ENCODE measurements at places on chromosomes 12 and 14. TPM values are rescaled to one million over a fixed set of nuclear protein-coding genes. Genes with fewer than 3 reads are reported as not detected.

VSIG10 gene
- 32.1 TPM for total RNA-seq

KRT8 gene
- total RNA-seq = 12.5 TPM

PAX9 gene
- total RNA-seq = 0.19 TPM

RFLNA gene
- 2.6 TPM for total RNA-seq

CHGA gene
- total RNA-seq = not detected

C12orf75 gene
- total RNA-seq = 22.5 TPM

KCNC2 gene
- total RNA-seq = not detected

ADAMTS20 gene
- total RNA-seq = not detected

IRAK3 gene
- total RNA-seq = 9.8 TPM

RPS6KL1 gene
- 14.7 TPM for total RNA-seq

OR4E2 gene
- total RNA-seq = not detected

NKX2-1 gene
- total RNA-seq = not detected

CCDC177 gene
- not detected for total RNA-seq

ASIC1 gene
- under 0.01 TPM for total RNA-seq

PPP4R4 gene
- not detected for total RNA-seq

MYO1H gene
- total RNA-seq = not detected

AQP6 gene
- total RNA-seq = not detected

RNASE7 gene
- total RNA-seq = not detected

GAPDH gene
- 9,259 TPM for total RNA-seq

CABP1 gene
- total RNA-seq = not detected

KLRG1 gene
- 1.3 TPM for total RNA-seq

KRT73 gene
- not detected for total RNA-seq

CMKLR1 gene
- under 0.01 TPM for total RNA-seq

TAS2R10 gene
- total RNA-seq = 1.5 TPM

CBLN3 gene
- 1.2 TPM for total RNA-seq

GARIN6 gene
- not detected for total RNA-seq

SNW1 gene
- total RNA-seq = 69.1 TPM

USP5 gene
- 105 TPM for total RNA-seq

GPD1 gene
- total RNA-seq = under 0.01 TPM
